ENCODE measurements at places on chromosomes 2 and 18.

- DNase-seq = no peak
Observed at GRCh38 chr2:241775223-241776177, 1.1 kb upstream of the GAL3ST2 start.

GRCh38 chr2:165933211-165933910 is 20.2 kb downstream of the TTC21B start:
- no peak for DNase-seq

- no peak for DNase-seq
Observed at GRCh38 chr2:171747371-171747770, 60.1 kb downstream of the DYNC1I2 start.

DNA sequence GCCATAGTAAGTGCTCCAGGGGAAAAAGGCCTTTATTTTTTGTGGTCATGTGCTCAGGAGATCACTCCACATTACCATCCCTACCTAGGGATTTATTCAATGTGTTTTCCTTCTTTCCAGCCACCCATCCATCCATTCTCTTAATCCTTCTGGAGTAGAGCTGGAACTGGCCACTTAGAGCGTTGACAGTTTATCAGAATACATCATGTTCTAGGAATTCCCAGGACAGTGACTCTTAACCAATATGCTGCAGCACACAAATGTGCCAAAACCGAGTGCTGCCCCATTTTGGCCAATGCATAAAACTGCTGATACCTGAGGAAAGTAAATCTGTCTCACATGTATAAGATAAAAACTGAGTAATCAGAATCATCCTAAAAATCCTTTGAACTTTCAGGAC is 63.7 kb downstream of the FARSB start:
- no peak for DNase-seq

DNA sequence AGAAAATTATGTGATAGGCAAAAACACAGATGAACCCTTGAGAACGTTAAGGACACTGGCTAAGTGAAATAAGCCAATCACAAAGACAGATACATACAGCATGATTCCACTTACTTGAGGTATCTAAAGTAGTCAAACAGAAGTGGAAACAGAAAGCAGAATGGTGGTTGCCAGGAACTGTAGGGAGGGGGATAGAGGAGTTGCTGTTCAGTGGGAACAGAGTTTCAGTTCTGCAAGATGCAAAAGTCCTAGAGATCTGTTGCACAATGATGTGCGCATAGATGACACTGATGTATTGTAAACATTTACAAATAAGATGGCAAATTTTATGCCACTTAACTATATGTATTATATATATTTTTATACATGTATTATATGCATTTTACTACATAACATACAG is 59.7 kb downstream of the POLE4 start:
- DNase-seq = no peak

- no peak for DNase-seq
Observed at GRCh38 chr2:196259507-196260481, 88.4 kb upstream of the STK17B start.

- no peak for DNase-seq
Observed at GRCh38 chr2:217186152-217186551, 326.3 kb upstream of the TNP1 start.

DNA sequence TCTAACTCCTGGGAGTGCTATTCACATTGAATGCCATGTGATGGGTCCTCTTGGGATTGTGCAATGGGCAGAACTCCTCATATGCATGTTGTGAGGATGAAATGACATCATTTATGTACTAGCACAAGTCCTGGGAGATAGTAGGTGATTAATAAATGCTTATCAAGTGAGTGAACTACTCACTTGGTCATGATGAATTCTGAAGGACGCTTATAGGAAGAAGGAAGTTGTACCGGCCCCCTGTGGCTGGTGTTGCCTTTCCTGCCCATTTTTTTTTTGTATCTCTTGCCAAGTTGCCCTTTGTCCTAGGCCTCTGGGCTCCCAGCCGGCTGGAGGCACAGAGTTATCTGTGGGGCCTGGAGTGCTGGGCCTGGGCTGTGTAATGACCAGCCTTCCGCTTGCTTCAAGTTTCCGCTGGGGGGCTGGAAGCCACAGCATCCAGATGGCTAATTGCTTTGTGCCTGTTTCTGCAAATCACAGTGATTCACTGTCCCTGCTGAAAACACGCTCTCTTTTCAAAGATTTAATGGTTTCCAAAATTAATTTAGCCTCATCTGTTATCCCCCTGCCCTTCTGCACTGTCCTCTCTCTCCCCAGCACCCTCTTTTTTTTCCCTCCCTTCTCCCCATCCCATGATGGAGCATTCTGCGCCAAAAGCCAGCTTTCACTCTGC is 33.7 kb upstream of the MRPL33 start:
- DNase-seq = no peak

DNA sequence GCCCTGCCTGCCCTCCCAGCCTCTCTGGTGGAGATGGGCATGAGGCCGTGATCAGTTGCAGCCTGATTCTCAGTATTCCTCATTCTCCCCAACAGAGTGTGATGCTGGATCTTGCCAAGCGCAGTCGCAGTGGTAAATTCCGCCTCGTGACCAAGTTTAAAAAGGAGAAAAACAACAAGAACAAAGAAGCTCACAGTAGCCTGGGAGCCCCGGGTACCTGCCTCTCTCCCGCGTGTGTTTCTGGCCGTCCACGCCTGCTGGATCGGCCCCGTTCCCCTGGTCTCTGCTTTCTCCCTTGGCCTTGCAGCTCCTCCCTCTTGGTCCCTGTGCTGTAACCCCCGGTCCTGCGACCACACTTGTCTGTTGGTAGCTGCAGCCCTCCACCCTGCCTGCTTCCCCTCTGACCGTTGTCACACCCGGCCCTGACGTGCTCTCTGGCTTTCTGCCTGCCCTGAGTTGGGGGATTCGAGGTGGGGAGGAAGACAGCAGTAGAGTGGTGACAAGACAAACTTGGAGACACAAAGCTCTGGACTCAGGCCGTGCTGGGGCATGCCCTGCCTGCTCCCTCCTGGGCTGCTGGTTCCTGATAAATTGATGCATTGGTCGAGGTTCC is 99.5 kb downstream of the USP40 start:
- DNase-seq = no peak

GRCh38 chr2:157206916-157207315 is 50.6 kb upstream of the GALNT5 start:
- no peak for DNase-seq

DNA sequence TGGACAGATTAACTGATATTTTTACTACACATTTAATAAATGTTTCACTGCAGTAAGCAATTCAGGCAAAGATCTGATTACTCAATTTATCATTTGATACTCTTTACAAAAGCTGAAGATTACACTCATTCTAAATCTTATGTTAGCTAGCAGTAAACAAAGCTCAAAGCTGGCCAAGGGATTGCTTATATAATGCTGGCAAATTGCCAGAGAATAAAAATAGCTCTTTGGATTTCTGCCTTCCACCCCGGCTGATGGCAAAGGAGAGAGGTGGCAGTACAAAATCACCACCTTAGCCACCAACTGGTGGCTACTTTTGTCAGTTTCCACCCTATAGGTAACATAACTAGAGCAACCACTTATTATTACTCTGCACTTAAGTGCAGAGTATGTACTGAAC is 320.5 kb downstream of the FSIP2 start:
- no peak for DNase-seq

DNA sequence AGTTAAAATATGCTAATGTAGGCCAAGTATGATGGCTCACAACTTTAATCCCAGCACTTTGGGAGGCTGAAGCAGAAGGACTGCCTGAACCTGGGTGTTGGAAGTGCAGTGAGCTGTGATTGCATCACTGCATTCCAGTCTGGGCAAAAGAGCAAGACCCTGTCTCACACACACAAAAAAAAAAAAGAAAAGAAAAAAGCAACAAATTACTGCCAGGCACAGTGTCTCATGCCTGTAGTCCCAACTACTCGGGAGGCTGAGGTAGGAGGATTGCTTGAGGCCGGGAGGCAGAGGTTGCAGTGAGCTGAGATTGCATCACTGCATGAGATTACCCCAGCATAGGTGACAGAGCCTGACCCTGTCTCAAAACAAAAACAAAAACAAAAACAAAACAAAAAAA is 110.6 kb downstream of the PRELID3A start:
- peak; percentile 22 for DNase-seq

DNA sequence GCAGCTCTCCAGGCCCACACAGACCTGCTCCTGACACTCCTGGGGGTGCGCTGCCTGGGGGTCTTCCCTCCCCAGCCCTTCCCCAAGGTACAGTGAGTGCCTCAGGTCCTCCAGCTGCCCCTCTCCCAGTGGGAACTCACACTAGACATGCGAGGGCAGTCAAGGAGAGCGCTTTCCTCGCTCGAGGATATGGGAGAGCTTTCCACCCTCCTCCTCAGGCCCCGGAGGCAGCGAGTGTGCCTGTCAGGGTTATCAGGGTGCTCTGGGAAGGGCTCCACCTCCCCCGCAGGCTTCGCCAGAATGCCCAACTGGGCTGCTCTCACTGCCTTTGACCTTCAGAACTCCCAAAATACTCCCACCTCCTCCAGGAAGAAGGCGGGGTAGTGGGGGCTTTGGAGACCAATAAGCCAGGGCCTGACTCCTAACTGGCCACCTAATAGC is 85.7 kb upstream of the LAPTM4A start:
- DNase-seq = no peak

DNA sequence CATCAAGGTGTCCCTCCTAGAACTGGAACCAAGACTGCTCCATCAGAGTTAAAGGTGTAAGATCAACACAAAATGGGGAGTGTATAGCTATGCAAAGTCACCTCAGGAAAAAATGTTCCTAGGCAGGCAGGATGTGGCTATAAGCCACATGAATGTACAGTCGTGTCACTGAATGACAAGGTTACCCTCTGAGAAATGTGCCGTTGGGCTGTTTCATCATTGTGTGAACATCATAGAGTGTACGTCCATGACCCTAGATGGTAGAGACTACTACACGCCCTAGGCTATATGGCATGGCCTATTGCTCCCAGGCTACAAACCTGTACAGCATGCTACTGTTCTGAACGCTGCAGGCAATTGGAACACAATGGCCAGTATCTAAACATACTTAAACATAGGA is 24.5 kb downstream of the TYMS start:
- DNase-seq = no peak

- DNase-seq = no peak
Observed at GRCh38 chr2:152664725-152665124, 52.5 kb downstream of the PRPF40A start.

DNA sequence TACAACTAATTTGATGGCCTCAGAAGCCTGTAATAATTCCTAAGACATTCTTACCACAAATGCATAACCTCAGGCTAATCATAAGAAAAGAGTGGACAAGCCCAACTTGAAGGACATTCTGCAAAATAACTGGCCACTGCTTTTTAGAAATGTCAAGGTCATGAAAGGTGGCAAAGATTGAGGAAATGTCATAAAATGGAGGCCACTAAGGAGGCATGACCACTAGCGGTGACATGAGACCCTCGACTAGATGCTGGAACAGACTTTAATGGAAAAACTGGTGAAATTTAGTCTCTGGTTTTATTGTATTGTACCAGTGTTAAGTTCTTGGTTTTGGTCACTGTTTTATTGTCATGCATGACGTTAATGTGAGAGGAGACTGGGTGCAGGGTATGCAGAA is 78.6 kb downstream of the SP3 start:
- DNase-seq = no peak

DNA sequence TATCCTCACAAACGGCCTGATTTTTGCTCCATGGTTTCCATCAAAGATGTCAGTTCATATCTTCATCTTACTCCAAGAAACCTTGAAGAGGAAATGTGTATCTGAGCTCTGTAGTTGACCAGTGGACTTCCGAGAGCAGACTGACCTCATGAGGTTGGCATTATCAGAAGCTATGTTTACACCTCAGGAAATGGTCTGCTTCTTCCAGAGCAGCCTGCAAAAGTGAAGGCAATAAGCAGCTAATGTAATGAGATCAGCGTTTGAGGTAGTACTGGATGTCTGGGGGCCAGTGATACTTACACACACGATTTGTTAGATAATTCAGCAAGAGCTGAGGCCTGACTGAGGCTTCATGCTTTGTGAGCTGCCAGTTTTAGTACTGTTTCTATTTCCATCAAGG is 189.7 kb downstream of the LRRTM1 start:
- no peak for DNase-seq

DNA sequence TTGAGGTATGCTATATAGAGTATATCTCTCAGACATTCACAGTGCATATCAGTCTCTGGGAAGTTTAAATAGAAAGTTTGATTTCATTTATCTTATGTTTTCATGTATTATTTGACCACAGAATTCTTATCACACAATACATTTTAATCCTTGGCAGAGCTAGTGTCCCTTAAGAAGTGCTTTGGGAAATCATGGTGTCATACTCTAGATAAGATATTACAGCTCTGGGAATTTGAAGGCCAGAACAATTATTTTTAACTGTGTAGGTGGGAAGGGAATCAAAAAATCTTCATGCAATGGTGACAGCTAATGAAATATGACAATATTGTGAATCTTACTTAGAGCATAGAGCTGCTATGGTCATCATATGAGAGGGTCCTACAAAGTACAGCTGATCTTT is 451.3 kb upstream of the FAM98A start:
- DNase-seq = no peak
